Stimulated activated naive B cell treated with anti-CD40 and anti-IgM and Interleukin-4, amounts not matched to agents 10 μg/mL and 1 μg/mL and 100 μg/mL, for 72 hours (primary cell): ENCODE measurements at places on chromosomes 16 and 17.
A peak's percentile ranks its signal among the peaks of the same experiment; 100 is the strongest.

DNA sequence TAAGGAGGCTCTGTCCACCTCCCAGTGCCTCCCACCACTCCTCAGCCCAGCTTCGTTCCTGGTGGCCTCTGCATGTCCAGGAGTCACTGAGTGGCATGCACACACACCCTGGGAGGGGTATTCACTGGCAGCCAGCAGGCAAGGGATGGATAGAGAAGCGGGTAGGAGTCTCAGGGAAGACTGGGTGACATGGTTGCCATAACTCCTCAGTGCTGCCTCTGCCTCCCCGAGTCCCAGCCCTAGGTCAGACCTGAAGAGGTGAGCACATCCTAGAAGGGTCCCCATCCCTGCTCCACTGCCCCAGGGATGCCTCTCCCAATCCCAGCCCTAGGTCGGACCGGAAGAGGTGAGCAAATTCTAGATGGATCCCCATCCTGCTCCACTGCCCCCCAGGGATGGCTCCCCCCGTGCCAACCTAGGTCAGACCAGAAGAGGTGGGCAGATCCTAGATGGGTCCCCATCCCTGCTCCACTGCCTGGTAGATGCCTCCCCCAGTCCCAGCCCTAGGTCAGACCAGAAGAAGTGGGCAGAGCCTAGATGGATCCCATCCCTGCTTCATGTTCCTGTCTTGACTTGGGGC, 197.0 kb downstream of the IRF8 start:
- H3K27ac ChIP-seq: no peak overlapping the region
- peaks cover 17% of the 10 kb centered on the region for H3K27me3 ChIP-seq
- H3K4me1 ChIP-seq: no peaks in the 10 kb centered on the region
- no peak for DNase-seq
- H3K4me3 ChIP-seq: no peak overlapping the region

DNA sequence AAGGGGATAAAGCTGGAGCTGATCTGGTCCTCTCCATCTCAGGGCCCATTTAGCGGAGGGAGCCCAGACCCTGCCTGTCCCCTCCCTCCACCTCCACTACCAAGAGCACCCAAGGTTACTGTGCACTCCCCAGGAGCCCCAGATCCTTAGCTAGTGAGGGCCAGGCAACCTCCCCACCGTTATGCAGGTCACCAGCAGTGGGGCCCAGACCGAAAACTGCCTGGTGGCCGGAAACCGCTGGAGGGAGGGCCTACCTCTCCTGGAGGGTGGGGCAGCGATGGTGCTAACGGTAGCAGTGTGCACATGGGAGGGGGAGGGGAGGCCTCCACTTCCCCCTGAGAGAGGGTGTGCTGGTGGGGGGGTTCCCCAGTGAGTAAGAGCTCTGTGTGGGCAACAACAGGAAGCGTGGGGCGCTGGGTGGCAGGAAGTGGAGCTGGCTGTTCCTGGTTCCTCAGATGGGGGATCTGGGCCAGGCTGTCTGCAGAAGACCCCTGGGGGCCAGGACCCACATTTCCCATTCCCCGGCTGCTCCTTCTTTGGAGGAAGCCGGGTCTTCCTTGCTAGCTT, 4.4 kb downstream of the FMNL1 start:
- H3K36me3 ChIP-seq: peaks cover 27% of the 10 kb centered on the region
- peak overlapping the region; percentile 97 for H3K27ac ChIP-seq
- H3K4me3 ChIP-seq: peak overlapping the region; percentile 90
- H3K4me1 ChIP-seq: peaks cover 75% of the 10 kb centered on the region
- H3K27me3 ChIP-seq: no peaks in the 10 kb centered on the region
- peak; percentile 93 for DNase-seq

DNA sequence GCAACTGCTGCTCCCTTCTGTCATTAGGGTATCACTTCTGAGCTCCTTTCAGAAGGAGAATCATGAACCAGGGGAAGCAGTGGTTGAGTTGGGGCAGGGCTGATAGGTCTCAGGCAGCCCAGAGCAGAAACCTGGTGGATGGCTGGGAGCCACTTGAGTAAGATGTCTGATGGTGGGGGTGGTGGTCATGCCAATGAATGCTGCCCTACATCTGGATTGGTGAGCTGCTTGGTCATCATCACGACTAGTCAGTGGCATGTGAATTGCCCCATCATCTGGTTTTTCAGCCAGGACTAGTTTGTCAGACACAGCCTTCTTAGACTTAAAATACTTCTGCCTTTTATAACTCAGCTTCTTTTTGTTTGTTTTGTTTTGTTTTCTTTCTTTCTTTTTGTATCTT, 2.6 kb downstream of the GID4 start:
- H3K27ac ChIP-seq: no peak overlapping the region
- H3K4me3 ChIP-seq: no peak overlapping the region
- no peaks in the 10 kb centered on the region for H3K27me3 ChIP-seq
- DNase-seq: no peak

GRCh38 chr16:35744726-35745125, 2285.3 kb downstream of the TP53TG3F start:
- no peak overlapping the region for H3K4me3 ChIP-seq
- H3K4me1 ChIP-seq: no peaks in the 10 kb centered on the region
- DNase-seq: no peak
- no peak overlapping the region for H3K27ac ChIP-seq
- H3K36me3 ChIP-seq: no peaks in the 10 kb centered on the region

DNA sequence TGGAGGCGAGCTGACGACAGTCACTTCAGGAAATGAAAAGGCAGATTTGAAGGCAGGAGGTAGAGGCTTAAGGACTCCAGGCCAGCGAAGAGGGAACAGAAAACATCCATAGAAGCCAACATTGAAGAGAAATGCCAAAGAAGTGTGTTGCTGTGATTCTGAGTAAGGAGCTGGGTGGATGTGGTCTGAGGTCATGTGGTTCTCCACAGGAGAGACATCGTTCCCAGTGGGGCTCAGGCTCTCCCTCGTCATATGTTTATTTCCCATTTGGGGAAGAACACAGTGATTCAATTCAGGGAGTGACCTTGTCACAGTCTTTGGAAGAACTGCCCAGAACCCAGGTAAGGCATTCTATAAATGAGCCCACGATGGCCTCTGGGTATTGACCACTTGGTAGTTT, 6.6 kb upstream of the PMP22 start:
- H3K27me3 ChIP-seq: peaks cover 17% of the 10 kb centered on the region
- DNase-seq: no peak
